ENCODE measurements at places on chromosomes 4 and X. TPM values are rescaled to one million over a fixed set of nuclear protein-coding genes. Genes with fewer than 3 reads are reported as not detected.

ZBED1 gene
- total RNA-seq: 41.5 TPM

SLC25A31 gene
- total RNA-seq: not detected

PDGFRA gene
- 17.7 TPM for total RNA-seq

ARX gene
- total RNA-seq: not detected

CT45A3 gene
- not detected for total RNA-seq

SLC6A8 gene
- total RNA-seq: 43.1 TPM

DNAJB14 gene
- 19.4 TPM for total RNA-seq

MTNR1A gene
- not detected for total RNA-seq

DCAF12L2 gene
- not detected for total RNA-seq

SMPX gene
- not detected for total RNA-seq

DMRTC1B gene
- total RNA-seq: not detected

PPEF2 gene
- total RNA-seq: not detected

FGFR3 gene
- 829 TPM for total RNA-seq

GEMIN8 gene
- 21.1 TPM for total RNA-seq

SLC6A14 gene
- total RNA-seq: 9.8 TPM

EGF gene
- 1.5 TPM for total RNA-seq

KLB gene
- total RNA-seq: 0.34 TPM

NPY5R gene
- total RNA-seq: 2.7 TPM

DEFB131A gene
- not detected for total RNA-seq

MAGEA12 gene
- not detected for total RNA-seq

NMU gene
- 39.2 TPM for total RNA-seq

HGFAC gene
- not detected for total RNA-seq

DMRTC1 gene
- total RNA-seq: not detected

MAGIX gene
- 4.9 TPM for total RNA-seq

TMEM150C gene
- total RNA-seq: 3.2 TPM

RBM3 gene
- 180 TPM for total RNA-seq

TREX2 gene
- total RNA-seq: 59.3 TPM

TMEM154 gene
- 121 TPM for total RNA-seq

RADX gene
- 34.0 TPM for total RNA-seq

CLIC2 gene
- 7.7 TPM for total RNA-seq

ADGRA3 gene
- 32.2 TPM for total RNA-seq

XAGE3 gene
- total RNA-seq: not detected

HHIP gene
- total RNA-seq: 0.34 TPM

OPRPN gene
- not detected for total RNA-seq

MTMR8 gene
- 1.4 TPM for total RNA-seq

REPS2 gene
- total RNA-seq: 10.9 TPM

POLR2B gene
- 59.6 TPM for total RNA-seq

RAPGEF2 gene
- 62.4 TPM for total RNA-seq

MAGEA8 gene
- total RNA-seq: not detected

GAGE12J gene
- total RNA-seq: not detected

AFF1 gene
- total RNA-seq: 67.2 TPM

TRAM1L1 gene
- 4.3 TPM for total RNA-seq

COX18 gene
- 12.8 TPM for total RNA-seq

OTUD6A gene
- total RNA-seq: not detected

SPANXN4 gene
- not detected for total RNA-seq

GRPR gene
- total RNA-seq: not detected

USP17L17 gene
- total RNA-seq: not detected
